GM23338 (cell line): ENCODE measurements at places on chromosomes 5 and 9.

DNA sequence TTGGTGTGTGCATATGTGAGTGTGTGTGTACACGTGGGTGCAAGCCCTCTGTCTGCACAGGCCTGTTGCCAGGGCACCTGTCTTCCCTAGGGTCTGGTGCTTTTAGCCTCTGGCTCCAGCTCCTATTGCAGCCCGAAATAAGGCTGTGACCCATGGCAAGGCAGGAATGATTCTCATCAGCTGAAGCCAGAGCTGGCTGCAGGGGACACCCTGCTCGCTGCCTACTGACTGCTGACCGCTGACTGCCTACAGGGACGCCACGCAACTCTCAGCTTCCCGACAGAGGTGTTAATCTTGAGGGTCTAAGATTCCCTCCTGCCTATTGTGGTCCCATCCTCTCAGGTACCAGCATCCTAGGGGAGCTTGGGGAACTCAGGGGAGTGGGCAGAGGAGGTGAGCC, at the start of gene MYOZ3:
Gene MYOZ3 (plus strand): TSS at position 166 of the 400 bp plus-strand sequence. CDS start 1,691 bp downstream, outside the sequence.
- H3K4me1 ChIP-seq: no peaks in the 10 kb centered on the region; the same call in 1 of the 2 replicates
- H3K27me3 ChIP-seq: peaks cover 3% of the 10 kb centered on the region; the same call in 1 of the 2 replicates

DNA sequence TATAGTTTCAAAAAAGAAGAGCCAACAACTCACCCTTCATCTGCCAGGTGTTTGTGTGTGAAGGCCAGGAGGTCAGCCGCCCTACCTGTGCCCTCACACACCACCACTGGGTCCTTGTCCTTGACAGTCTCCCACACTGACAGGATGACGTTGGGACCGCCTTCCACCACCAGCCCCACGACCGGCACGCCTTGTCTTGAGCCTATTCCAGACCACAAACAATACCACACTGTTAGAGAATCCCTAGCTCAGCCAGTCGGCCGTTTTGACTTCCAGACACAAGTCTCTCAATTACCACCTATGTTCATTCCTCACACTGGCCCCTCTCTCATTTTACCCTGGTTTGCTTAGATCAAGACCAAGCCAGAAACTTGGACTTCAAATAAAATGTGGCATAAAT, 66.1 kb downstream of the TRPM6 start:
- no peak for DNase-seq
- H3K36me3 ChIP-seq: no peaks in the 10 kb centered on the region

DNA sequence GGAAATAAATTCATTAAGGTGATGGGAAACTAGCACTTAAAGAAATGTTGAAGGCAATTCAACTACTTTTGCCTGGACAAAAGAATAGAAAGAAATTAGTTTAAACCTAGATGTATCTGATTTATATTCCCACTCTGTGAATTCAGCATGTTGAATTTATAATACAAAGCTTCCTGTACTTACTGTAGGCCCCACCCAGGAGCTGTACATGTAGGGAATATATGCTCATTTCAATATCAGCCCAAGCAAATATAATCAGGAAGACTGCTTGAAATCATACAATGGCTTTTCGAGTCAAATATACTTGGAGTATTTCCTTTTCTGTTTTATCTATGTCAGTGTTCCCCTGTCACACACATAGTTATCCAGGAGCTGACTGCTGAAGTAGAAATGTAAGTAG, 102.1 kb downstream of the OTULIN start:
- no peaks in the 10 kb centered on the region for H3K36me3 ChIP-seq
- no peak for DNase-seq
- no peaks in the 10 kb centered on the region for H3K4me1 ChIP-seq
- H3K27ac ChIP-seq: no peak overlapping the region
- no peak overlapping the region for H3K4me3 ChIP-seq

GRCh38 chr5:95768731-95769130, 37.6 kb downstream of the RHOBTB3 start:
- H3K4me1 ChIP-seq: no peaks in the 10 kb centered on the region
- no peaks in the 10 kb centered on the region for H3K27me3 ChIP-seq
- DNase-seq: no peak
- no peak overlapping the region for H3K27ac ChIP-seq
- H3K36me3 ChIP-seq: no peaks in the 10 kb centered on the region

DNA sequence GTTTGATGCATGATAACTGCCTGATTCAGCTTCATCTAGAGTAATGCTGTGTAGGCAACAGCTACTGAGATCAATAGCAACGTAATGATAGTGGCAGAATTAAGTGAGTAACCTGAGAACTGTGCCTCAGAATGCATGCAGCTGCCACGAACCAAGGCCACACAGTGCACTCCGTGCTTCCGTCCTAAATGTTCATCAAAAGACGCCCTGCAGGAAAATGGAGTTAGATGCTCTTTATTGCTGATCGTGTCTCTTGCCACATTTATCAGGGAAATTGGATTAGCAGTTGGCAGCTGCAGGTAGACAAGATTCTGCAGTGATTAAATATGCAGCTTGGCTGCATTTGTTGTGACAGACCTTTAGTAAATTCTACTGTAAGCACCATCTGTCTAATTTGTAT, 107.7 kb upstream of the TLX3 start:
- no peaks in the 10 kb centered on the region for H3K36me3 ChIP-seq
- H3K27me3 ChIP-seq: no peaks in the 10 kb centered on the region
- no peaks in the 10 kb centered on the region for H3K4me1 ChIP-seq
- no peak overlapping the region for H3K4me3 ChIP-seq

GRCh38 chr5:168712280-168712924, 133.2 kb upstream of the PANK3 start:
- no peaks in the 10 kb centered on the region for H3K36me3 ChIP-seq
- no peaks in the 10 kb centered on the region for H3K27me3 ChIP-seq
- DNase-seq: peak; percentile 31
- peaks cover 11% of the 10 kb centered on the region; the same call in 1 of the 2 replicates for H3K4me1 ChIP-seq
- no peak overlapping the region for H3K27ac ChIP-seq

DNA sequence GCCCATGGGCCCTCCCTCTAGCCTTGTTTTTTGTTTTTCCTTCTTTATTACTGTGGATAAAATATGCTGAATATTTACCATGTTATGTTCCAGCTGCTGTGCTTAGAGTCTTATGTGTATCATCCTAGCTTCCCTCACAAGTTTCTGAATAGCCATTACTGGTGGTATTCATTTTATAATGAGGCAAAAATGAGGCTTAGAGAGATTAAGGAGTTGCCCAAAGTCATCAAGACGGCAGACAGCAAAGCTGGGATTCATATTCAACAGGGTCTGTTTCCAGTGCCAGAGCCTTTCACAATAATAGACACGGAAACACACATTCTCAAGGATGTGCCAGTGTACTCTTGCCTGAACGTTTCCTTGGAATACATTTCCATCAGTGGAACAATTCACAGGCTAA, 258.1 kb downstream of the CTNND2 start:
- H3K27me3 ChIP-seq: no peaks in the 10 kb centered on the region
- DNase-seq: no peak
- H3K4me1 ChIP-seq: 0 out of 2 replicates have a peak, but pooled peaks cover 1% of the 10 kb centered on the region

DNA sequence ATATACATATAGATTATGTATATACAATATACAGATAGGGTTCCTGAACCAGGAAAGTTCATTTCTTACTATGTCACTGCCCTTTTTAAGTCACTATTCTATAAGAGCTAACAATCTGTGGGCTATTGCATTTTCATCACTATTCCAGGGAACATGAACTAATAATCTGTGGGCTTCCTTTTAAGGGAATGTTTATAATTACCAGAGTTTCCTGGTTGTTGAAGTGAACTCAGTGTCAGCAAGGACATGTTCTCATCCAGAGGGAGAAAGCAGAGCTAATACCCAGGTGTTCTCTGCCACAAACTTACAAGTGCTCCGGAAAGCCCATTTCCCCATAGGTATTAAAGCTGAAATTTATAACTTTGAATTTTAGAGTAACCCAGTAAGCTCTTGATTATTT, 69.6 kb downstream of the CWC27 start:
- DNase-seq: no peak
- no peaks in the 10 kb centered on the region for H3K27me3 ChIP-seq
- H3K27ac ChIP-seq: no peak overlapping the region
- no peaks in the 10 kb centered on the region for H3K36me3 ChIP-seq

DNA sequence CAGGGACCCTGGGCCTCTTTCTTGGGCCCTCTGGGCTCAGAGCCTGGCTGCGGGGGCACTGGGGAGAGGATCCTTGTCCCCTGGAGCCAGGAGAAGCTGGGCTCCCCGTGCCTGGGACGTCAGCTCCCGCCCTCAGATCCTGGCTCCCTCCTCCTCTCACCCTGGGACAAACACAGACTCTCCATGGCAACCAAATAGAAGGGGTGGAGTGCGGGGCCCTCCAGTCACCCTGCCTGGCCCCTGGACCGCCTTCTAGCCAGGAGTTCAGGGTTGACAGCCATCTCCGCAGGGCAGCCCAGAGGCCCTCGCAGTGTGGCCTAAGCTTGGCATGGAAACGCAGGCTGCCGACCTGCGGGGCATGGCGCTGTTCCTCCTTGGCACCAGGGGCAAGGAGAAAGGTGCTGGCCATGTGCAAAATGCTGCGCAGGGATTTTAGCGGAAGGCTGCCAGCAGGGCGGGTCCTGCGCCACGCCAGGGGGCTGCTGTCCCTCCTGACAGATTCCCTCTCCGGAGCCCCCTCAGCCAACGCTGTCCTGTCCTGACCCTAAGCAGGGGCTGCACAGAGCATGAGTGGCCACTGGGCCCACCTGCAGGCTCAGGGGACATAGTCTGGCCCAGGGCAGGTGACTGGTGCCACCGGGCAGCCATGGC, 1.0 kb downstream of the ZDHHC11 start:
- H3K4me1 ChIP-seq: no peaks in the 10 kb centered on the region
- DNase-seq: peak; percentile 35
- H3K27me3 ChIP-seq: no peaks in the 10 kb centered on the region
- H3K4me3 ChIP-seq: no peak overlapping the region

GRCh38 chr5:93642526-93642925, 59.5 kb downstream of the NR2F1 start:
- no peak overlapping the region for H3K27ac ChIP-seq
- H3K36me3 ChIP-seq: no peaks in the 10 kb centered on the region

DNA sequence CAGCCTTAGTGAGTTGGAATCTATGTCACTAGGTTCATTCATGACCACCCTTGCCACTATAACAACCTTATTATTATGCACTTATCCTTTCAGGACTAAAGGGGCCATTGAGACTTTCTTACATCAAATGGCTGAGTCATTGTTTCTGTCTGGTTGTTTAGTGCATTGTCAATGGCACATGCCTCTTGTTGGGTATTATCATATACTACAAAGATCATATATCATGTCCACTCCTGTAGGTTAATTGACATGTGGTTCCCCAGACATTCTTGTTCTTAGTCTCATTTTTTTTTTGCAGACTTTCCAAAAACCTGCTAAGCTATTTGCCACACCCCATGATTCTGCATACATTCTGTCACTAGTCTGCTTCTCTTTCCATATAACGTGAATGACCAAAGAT, 66.7 kb upstream of the PRDM9 start:
- H3K36me3 ChIP-seq: no peaks in the 10 kb centered on the region
- no peak overlapping the region for H3K27ac ChIP-seq
- no peak for DNase-seq
- no peaks in the 10 kb centered on the region for H3K27me3 ChIP-seq
- no peak overlapping the region for H3K4me3 ChIP-seq

DNA sequence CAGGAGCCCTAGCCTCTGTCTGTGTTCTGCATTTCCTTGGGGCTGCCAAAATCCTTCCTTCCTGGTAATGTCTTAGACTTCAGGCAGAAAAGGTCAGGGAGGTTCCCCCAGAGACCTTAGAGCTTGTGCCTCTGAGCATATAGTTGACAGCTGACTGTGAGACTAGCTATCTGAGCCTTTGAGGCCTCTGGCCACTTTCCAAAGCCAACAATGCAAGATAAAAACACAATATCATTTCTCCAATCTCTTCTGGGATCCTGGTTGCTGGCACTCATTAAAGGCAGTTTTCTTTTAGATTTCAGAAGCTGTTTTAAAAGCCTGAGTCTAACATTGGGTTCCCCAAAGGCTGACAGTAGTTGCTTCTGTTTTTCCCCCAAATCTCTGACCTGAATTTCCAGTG, 13.2 kb upstream of the GLRA1 start:
- H3K27ac ChIP-seq: no peak overlapping the region
- no peaks in the 10 kb centered on the region for H3K36me3 ChIP-seq
- no peak for DNase-seq
- no peaks in the 10 kb centered on the region for H3K4me1 ChIP-seq
- H3K4me3 ChIP-seq: no peak overlapping the region
